ENCODE measurements at places on chromosomes 1 and 21.

- ATAC-seq = no peak
These were observed 62.8 kb downstream of the NRIP1 start for GRCh38 chr21:15001857-15002606.

DNA sequence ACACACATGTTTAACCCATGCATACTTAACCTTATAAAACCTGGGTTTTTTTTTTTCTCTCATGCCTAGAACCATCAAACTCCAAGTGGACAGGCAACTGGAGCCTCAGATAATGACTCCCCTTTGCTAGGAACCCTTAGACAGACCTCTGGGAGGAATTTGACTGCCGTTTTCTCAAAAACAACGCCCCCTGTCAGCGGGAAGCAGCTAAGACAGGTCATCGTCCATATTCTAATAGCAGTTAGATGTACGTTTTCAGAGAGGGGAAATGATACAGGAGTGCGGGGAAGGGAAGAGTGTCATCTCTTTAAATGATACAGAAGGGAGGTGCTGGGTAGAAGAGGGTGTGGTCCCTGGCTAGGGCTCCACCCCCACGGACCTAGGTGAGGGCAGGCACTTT lies 34.7 kb downstream of the LRRC3 start:
- no peak for ATAC-seq

DNA sequence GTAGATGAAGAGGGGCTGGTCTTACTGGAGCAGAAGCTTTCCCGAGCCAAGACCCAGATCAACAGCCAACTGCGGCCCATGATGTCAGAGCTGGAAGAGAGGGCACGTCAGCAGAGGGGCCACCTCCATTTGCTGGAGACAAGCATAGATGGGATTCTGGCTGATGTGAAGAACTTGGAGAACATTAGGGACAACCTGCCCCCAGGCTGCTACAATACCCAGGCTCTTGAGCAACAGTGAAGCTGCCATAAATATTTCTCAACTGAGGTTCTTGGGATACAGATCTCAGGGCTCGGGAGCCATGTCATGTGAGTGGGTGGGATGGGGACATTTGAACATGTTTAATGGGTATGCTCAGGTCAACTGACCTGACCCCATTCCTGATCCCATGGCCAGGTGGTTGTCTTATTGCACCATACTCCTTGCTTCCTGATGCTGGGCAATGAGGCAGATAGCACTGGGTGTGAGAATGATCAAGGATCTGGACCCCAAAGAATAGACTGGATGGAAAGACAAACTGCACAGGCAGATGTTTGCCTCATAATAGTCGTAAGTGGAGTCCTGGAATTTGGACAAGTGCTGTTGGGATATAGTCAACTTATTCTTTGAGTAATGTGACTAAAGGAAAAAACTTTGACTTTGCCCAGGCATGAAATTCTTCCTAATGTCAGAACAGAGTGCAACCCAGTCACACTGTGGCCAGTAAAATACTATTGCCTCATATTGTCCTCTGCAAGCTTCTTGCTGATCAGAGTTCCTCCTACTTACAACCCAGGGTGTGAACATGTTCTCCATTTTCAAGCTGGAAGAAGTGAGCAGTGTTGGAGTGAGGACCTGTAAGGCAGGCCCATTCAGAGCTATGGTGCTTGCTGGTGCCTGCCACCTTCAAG lies 57.3 kb downstream of the LAMC2 start:
- ATAC-seq = no peak

GRCh38 chr1:115879977-115880376 lies 39.1 kb upstream of the NHLH2 start:
- no peak for ATAC-seq

GRCh38 chr1:26784023-26784871 lies 3.5 kb upstream of the PIGV start:
- no peak for ATAC-seq

All from esophagus mucosa (tissue), 1 donor.